ENCODE measurements at places on chromosomes 4 and X.

GRCh38 chr4:74109116-74109869 is 10.3 kb upstream of the CXCL2 start:
- no peak for DNase-seq

- no peak for DNase-seq
These were observed at the start of gene AR for GRCh38 chrX:67543818-67544217. AR (plus strand) TSS chrX:67544021; CDS start chrX:67545147, 1,126 bp downstream.

DNA sequence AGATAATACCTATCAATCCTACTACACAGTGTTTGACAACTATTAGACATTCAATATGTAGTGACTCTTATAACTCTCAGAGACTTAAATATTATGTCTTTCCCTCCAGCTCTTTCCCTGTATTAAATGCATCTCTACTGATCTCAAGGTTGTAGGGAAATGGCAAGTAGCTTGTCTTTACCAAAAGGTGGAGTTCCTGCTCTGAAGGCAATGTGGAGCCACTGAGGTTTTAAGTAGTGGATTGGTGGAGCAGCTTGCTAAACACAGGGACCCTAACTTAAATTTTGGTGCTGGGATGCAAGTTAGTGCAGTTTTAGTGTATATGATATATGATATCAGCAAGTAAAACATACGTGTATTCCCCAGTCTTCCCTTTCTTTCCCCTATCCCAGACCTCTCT is 13.1 kb downstream of the FNIP2 start:
- no peak for DNase-seq

DNA sequence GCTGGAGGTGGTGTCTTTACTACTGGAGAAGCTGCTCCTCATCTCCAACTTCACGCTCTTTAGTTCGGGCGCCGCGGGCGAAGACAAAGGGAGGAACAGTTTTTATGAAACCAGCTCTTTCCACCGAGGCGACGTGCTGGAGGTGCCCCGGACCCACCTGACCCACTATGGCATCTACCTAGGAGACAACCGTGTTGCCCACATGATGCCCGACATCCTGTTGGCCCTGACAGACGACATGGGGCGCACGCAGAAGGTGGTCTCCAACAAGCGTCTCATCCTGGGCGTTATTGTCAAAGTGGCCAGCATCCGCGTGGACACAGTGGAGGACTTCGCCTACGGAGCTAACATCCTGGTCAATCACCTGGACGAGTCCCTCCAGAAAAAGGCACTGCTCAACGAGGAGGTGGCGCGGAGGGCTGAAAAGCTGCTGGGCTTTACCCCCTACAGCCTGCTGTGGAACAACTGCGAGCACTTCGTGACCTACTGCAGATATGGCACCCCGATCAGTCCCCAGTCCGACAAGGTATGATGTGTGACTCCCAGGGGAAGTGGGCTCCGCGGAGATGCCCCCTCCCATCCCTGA is 634 bp downstream of the LRAT start:
- DNase-seq, result no peak

GRCh38 chrX:9503261-9503660 is 38.4 kb downstream of the TBL1X start:
- no peak for DNase-seq

DNA sequence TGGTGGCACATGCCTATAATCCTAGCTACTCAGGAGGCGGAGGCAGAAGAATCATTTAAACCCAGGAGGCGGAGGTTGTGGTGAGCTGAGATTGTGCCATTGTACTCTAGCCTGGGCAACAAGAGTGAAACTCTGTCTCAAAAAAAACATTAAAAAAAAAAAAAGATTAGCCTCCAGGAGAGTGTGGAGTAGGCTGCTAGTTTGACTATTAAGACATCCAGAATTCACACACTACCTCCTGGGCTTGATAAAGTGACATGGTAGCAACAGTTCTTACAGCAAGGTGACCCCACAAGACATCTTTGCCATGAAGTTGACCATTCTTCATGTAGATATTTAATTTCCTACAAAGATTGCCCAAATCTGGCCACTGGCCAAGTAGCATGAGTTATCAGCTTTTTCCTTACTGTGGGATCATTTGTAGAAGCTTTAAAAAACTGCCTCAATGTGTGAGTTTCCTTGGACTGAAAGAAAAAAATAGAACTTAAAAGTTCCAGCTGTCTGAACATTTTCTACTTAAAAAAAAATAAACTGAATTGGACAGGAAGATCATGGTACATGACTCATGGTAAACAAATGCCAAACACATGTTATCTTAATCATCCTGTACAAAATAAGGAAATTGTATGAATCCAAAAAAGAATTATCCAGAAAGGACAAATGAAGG is 35.3 kb upstream of the SPRY1 start:
- DNase-seq, result no peak

DNA sequence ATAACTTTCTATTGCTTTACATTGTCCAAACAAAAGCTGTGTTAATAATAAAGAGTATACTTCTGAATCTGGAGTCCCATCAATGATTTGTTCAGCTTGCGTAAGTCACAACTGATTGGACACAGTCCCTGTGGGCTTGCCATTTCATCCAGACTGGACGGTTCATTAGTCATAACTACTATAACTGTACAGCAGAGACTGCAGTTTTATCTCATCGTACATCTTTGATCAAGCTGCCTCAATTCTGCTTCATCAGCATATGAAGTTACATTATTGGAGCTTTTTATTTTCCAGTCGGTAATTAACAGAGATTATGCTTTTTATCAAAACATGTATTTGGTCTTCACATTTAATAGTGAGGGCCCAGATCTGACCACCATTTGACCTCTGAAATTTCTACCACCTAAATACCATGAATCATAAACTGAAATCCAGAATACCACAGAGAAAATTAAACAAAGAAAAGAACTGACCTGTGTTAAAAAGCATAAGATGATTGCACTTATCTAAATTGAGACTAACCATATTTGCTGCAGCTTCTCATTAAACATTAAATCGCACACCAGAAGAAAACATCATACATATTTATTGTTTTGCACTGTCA is 12.5 kb upstream of the MAB21L2 start:
- DNase-seq, result no peak

DNA sequence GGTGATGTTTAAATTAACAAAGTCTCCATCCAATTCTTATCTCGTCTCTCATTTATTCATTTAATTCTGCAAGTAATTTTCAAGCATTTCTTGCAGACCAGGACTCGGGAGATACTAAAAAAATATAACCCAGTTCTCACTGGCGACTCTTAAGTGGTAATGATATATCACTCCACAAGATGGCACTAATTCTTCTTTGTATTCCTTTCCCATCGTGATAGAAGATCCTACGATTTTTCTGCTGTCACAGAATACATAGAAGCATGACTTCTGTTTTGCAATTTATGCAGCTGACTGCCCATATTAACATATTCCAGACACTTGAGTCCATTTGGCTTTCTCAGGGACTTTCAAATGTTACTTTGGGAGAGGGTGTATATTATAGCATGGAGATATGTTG is 64.0 kb upstream of the FGF13 start:
- DNase-seq, result no peak

DNA sequence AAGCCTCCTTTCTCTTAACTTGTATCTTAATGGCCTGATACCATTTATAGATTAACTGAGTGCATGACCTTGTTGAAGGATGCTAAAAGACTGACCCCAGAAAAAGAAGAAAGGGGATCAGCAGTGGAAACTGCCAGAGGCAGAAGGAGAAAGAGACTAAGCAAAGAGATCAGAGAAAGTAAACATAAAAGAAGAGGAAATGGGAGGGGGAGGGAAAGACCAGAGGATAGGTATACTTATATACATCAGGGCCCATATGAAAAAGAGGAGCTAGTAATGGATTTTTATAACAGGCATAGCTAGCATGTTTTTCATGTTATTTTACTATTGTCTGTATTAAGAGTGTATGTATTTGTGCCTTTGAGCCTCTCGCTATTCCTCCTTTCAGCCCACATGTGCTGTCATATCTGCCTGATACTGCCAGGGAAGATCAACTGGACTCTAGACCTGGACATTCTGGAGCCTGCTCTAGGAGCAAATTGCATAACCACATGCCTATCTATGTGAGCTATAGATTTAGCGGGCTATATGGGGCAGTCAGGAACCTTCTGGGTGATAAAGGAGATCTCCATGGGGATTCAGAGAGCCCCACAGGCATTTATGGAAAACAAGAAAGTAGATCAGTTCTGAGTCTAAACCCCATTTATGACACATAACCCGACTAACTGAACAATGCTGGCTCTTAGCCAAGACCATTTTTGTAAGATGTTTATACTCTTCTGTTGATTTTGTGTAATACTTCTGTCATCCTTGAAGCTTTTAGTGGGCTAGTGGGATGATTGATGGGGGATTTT is 13.4 kb upstream of the SNX12 start:
- DNase-seq, result no peak

- no peak for DNase-seq
These were observed 795.0 kb downstream of the CENPC start for GRCh38 chr4:66750273-66750672.

DNA sequence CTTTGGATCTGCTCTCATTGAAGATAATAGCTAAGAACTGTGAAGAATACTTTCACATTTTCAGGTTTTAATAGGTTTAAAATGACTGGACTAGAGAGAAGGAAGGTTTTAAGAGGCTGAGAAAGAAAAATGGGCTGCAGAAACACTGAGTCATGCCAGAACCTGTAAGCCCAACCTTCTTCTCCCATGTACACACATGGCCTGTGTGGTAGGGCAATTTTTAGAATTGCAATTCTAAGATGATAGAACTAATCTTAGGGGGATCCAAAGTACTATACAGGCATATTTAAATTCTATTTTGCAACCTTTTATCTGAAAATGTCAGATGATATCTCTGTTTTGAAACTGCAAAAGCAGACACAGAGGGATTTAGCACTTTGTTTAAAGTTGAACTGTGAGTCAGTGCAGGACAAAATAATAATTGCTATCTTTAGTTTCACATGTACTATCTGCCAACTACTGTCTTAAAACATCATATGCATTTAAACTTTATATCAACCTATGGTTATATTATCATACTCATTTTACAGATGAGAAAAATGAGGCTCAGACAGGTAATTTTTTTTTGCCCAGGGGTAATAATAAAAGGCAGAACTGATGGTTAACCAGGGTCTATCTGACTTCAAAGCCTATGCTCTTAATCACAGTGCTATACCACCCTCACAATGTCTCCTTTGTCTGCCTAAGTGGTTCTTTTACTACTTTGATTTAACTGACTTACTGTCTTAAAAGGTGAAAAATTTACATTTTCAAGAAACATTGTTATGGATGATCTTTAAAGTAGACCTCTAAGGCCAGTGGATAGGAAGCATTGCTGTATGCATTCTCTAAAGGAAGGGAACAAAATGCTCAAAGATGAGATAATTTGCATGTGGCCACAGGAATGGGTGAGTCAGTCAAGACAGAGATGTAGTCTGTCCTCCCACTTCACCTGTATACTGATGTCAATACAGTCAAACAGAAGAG is 4.3 kb downstream of the TMPRSS11E start:
- no peak for DNase-seq

GRCh38 chr4:29081234-29081955 is 1638.8 kb upstream of the PCDH7 start:
- no peak for DNase-seq

- DNase-seq, result no peak
These were observed 19.4 kb downstream of the FAM9C start for GRCh38 chrX:13024986-13025385.

GRCh38 chr4:111905511-111905910 is 239.7 kb upstream of the FAM241A start:
- DNase-seq, result no peak

DNA sequence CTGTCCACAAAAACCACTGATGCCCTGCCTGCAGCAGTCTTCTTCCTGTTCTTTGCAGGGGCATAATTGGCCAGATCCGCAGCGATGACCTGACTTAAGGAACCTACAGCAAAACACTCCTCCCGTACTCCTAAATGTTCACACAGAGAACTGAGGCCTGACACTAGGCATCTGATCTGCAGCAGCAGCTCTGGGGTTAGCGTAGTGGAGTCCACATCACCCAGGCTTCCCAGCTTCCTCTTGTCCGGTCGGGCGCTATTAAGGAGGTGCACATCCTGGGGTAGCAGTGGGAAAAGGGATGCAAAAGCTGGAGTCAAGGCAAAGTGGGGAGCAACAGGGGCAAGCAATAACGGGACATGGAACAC is 758 bp downstream of the SCFD2 start:
- no peak for DNase-seq

DNA sequence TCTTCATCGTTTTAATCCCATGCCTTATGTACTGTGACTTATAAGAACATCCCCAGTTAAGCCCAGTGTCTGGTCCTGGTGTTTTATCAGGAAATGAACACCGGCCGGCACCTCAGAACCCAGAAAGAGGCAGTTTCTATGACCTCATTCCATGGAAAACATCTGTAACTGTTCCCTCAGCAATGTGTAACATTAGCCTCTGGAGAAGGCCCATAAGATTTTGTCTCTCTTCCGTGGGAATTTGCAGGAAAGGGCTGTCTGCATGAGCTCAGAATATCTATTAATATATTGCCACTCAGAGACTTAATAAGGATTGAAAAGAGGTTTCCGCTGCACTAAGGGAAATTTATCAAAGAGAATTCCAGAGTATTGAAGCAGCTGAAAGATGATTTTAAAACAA is 3.1 kb upstream of the TCEANC start:
- DNase-seq, result no peak

- DNase-seq, result no peak
These were observed 37.7 kb downstream of the MECP2 start for GRCh38 chrX:154059729-154060245.

GRCh38 chr4:26945794-26946193 is 85.2 kb downstream of the STIM2 start:
- no peak for DNase-seq

DNA sequence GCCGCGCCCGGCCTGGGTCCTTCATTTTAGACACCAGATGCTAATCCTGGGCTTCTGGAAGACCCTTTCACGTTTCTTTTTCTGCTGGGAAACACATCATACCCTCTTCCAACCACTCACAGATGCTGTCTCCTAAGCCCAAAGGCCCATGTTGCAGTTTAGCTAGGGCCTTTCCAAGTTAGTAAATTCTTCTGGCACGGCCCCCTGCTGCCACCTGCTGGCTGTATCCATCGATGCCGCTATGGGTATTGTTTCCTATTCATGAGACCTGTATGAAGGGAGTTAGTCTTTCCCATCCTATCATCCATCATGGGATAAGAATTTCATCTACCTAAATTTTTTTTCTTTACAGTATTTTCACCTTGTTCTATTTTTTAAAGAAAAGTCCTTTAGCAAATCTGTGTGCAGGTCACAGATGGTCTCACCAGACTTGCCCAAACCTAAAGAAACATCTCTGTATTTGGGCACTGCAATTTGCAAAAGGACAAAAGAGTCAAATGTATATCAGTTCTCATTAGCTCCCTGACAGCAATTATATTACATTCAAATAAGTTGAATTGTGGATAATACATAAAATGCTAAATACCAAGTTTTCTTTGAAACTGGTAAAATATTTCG is 37.8 kb upstream of the SLC9A7 start:
- peak; percentile 83 for DNase-seq

- DNase-seq, result no peak
These were observed 96.8 kb downstream of the PDLIM5 start for GRCh38 chr4:94548571-94548970.

GRCh38 chrX:71637848-71638247 is 19.5 kb upstream of the CXCR3 start:
- DNase-seq, result no peak
